ENCODE measurements at places on chromosomes 7 and 10.

- DNase-seq = no peak
Observed at GRCh38 chr10:27944005-27944404, 54.9 kb downstream of the ODAD2 start.

GRCh38 chr7:102295346-102296178 is 8.9 kb downstream of the SH2B2 start:
- DNase-seq = no peak

DNA sequence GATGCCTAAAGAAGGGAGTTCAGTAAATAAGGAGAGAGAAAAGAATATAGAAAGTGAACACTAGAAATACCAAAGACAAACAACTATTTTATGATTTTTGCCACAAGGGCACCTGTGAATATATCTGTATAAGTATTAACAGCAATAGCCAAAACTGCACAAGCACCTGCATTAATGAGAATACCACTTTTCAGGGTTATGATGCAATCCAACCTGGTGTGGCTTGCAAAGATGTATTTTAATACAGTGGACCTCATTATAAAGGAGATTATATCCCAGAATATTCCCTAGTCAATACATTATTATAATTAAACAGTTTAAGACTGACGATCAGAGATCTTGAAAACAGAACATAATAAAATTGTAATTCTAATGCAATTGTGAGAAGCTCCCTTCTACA is 4.0 kb downstream of the BRAF start:
- no peak for DNase-seq

DNA sequence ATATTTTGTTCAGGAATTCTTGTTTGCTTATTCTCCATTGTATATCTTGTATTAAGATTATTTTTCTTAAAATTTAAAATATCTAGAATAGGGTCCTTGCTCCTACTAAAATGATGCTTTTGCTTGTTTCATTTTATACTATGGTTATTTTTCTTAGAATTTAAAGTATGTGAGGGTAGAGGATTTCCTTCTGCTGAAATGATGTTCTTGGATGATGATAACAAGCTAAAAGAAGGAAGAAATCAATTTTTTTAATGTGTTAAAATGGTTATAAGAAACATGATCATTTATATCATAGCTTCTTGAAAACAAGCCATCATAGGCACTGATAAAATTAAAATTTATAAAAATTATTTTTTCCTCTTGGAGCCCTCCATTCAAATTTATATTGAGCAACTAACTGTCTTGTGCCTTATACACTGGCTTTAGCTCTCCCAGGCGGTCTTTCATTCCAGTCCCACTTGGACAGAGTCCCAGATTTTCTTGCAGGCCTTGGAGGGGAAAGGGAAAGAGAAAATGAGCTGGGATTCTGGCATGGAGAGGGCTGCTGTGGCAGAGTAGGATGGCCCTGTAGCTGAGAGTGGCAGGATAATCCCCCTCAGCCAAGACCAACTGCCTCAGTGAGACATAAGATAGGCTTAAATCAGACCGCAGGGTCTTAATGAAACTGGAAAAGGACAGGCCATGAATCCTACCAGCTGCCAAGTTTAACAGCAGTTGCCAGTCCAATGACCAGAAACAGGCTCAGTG is 60.2 kb downstream of the DNAJB9 start:
- DNase-seq = no peak

- no peak for DNase-seq
Observed at GRCh38 chr7:91796122-91796521, 84.4 kb downstream of the MTERF1 start.

GRCh38 chr7:5296015-5296610 is 13.4 kb downstream of the SLC29A4 start:
- no peak for DNase-seq

DNA sequence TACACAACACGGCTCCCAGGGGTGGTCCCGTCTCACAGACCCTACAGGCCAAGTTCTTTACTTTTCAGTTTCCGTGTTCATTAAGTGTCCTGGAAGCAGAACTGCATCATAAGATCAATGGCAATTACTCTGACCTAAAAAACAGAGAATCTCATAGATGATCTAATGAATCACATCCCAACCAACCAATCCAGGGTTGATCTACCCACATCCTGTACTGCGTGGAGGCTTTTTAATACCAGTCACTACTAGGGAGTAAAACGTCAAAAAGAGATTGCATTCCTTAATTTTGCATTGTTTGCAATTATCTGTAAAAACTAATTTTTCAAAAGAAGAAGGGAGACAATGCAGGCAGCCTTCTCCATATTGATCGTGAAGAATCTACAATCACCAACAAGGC is 72.6 kb downstream of the PARD3 start:
- no peak for DNase-seq

GRCh38 chr10:112379635-112380296 is 5.8 kb downstream of the ACSL5 start:
- DNase-seq = no peak

DNA sequence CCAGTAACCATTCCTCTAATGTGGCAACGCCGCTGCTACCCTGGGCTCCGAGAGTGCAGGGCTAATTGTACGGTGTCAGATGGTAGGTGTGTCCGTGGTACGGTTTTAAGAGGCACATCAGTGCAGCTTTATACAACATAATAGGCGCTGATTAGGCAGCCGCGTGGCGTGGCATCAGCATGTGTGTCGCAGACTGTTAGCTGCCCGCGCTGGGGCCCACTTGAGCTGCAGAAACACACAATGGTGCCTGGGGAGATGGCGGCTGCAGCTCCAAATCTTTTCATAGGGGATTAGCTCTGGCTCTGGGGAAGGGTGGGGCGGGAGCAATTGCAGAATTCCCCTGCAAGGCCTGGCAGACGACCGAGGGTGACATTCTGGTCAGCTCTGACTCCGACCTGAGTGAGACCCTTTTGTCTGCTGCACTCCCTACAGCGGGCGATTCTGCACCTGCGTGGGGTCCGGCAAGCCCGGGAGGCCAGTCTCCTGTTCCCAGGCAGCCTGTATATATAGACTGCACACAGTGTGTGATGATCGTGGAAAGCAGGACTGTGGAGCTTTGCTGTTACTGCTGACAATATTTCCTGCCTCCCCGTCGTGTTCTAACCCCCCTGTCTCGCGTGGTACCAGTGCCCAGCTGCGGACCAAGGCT is 722.7 kb upstream of the CELF2 start:
- DNase-seq = no peak

Data from omental fat pad (tissue), 4 donors.